ENCODE measurements at places on chromosomes 3 and 15. TPM values are rescaled to one million over a fixed set of nuclear protein-coding genes. Genes with fewer than 3 reads are reported as not detected.

The NAALADL2 gene
- 5.2 TPM for total RNA-seq

The SLC51A gene
- 0.60 TPM for total RNA-seq

The KCNMB3 gene
- total RNA-seq: 0.92 TPM

The WDR6 gene
- 83.3 TPM for total RNA-seq

The ZNF654 gene
- 11.9 TPM for total RNA-seq

The SI gene
- not detected for total RNA-seq

The H1-8 gene
- total RNA-seq: not detected

GRCh38 chr3:62056658-62057057 lies 316.7 kb downstream of the FEZF2 start:
- no peak for DNase-seq

- DNase-seq: no peak
These were observed 46.9 kb upstream of the SLC7A14 start for GRCh38 chr3:170632780-170633179.

DNA sequence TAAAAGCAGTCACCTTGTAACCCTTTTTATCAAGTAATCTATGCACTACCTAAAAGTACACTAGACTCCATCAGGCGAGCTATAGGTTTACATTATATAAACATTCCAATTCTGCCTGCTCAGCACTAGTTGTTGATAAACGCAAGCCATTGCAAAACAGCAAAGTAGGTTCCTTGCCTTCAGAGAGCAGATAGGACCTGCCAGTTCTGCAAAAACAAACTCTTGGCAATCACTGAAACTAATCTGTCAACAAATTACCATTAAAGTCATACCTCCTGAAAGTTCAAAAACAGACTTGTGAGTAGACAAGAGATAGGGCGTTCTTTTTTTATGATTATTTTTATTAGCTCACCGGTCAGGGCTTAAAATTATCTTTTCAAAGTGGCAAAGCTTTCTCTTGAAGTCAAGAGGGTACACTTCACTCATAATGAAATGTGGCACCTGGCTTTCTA lies 392.5 kb downstream of the FOXP1 start:
- no peak for DNase-seq

GRCh38 chr15:100463515-100463914 lies 65.2 kb downstream of the CERS3 start:
- DNase-seq: no peak

DNA sequence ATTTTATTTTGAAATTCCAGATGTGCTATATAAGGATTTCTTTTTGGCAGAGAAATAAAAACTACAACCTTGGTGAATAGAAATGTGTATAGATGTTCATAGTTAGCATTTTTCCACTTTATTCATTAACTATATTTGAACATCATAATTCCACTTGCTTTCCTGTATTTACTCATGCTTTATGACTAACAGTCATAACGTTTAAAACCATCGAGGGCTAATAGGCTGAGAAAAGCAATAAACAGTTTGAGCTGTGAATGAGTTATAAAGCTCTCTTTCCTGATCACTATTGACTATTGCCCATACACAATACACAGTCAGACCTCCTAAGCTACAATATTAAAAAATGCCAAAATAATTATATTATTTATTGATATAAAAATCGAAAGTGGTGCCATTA lies 502.1 kb upstream of the RASGRP1 start:
- no peak for DNase-seq

GRCh38 chr3:81910244-81910852 lies 148.9 kb upstream of the GBE1 start:
- DNase-seq: no peak

DNA sequence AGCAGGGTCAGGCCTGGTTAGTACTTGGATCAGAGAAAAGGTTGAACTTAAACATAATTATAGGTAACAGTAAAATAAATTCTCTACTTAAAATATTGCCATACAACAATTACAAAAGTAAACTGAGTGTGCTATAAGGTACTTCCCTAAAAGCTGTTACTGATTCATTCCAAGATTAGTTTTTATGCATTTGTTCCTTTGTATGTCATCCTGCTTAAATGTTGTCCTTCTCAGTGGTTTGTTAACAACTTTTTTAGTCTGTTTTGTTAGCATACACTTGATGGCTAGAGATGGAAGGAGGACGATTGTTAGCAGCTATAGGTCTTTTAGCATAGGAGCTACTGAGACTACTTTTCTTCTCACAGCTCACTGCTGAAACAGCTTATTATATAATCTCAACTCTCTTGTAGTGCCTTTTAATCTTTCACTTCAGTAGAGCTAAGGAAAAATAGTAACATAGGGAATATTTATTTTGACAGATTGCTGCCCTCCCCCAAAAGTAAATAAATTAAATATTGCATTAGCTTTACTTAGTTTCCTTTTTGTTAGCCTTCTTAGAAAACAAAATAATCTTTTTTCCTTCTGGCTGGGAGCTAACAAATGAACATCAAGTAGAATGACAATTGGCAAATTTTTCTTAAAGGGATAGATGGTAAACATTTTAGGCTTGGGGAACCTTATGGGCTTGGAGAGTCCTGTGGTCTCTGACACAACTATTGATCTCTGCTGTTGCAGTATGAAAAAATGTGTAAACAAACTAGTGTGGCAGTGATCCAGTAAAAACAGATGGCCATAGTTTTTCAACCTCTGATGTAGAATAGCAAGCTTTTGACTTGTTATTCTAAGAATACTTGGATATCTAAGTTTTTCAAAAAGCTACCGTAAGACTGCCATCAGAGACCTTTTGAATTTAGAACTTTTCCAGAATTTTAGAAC lies 39.5 kb downstream of the USP8 start:
- no peak for DNase-seq

DNA sequence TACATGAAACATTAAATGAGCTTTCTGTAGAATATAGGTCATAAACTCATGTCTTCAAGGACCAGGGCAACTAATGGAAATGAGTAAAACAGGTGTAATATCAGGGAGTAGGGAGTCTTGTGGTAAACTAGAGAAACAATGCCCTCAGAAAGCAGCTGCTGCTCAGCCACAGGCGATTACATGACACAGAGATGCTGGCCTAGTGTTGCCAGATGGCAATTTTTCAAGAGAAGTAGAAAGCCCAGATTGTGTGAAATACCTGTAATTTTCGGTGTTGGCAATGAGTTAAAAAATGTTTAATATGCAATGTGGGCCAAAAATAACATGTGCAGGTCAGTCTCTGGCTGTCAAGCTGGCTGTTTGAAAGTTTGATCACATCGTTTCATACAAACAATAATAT lies 23.4 kb downstream of the NCEH1 start:
- no peak for DNase-seq

- no peak for DNase-seq
These were observed 139.4 kb downstream of the FHIT start for GRCh38 chr3:61111825-61112224.

DNA sequence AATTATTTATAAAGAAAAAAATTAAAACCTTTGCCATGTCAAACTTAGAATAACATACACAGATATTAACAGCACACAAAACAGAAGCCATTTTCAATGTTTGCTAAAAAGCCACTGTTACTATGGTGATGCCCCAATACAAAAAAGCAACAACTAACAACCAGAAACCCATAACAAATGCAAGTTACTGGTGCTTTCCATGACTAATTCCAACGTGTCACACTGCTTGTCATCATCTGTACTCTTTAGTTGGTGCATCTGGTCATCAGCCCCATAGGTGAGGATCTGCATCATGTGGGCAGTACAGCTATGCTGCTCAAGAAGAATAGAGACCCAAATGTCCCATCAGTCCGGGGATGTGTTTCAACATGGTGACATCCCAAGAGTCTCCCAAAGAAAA lies 52.8 kb downstream of the ATP8B4 start:
- DNase-seq: no peak

GRCh38 chr3:127751782-127752181 lies 70.5 kb downstream of the MGLL start:
- no peak for DNase-seq

DNA sequence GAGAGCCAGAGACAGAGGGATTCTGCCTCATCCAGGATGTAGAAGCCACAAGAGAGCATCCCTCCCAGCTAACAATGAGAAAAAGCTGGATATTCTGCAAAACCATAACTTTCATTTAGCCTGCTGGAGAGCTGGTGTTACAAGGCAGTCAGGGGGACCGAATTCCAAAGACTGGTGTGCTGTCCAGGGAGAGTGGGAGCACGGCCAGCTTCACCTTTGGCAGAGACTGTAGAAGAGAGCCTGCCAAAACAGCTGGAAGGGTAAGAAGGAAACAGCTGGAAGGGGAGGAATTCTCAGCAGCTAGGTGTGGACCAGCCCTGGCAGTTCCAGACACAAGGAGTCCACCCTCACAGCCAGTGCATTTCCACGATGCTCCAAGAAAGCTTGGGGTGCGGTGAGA lies 109.9 kb upstream of the LINGO1 start:
- DNase-seq: no peak

- no peak for DNase-seq
These were observed 76.8 kb upstream of the SOX14 start for GRCh38 chr3:137687181-137687879.

DNA sequence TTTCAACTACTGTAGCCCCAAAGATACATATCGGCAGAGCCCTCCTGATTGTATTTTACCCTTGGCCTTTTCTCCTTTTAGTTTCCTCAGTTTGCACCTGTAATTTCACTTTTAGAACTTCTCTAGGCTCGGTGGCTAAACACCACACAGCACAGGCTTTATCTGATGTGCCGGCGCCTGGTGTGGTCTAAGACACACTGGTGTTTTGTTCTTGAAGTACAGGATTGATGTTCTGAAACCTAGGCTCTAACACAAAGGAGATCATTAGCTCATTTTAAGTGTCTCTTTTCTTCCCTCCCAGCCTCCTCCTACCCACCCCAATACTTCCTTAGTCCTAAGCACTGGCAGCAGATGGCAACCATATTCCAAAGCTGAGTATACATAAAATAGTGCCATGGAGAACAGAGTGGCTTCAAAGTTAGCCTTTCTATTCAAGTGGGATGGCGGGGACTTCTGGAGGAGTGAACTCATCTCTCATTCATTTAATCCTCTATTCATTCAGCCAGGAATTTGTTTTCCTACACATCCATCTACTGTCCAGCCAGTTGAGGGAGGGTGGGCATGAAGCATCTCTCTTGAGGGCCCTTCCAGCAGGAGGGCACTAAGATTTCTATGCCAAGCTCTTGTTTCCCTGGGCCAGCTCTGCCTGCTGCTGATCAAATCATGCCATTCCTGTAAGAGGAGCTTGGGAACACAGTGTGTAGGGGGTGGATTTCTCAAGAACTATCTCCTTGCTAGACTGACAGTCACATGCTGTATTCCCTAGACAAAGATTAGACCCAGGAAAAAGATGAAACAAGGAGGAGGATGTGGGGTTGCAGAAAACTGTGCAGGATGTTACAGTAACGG lies 71.2 kb downstream of the TIGIT start:
- no peak for DNase-seq

GRCh38 chr15:58285212-58285920 lies 146.4 kb upstream of the LIPC start:
- DNase-seq: no peak

GRCh38 chr3:139468399-139468798 lies 7.9 kb downstream of the RBP2 start:
- no peak for DNase-seq

- DNase-seq: no peak
These were observed 24.8 kb downstream of the CBLB start for GRCh38 chr3:105843994-105844393.

DNA sequence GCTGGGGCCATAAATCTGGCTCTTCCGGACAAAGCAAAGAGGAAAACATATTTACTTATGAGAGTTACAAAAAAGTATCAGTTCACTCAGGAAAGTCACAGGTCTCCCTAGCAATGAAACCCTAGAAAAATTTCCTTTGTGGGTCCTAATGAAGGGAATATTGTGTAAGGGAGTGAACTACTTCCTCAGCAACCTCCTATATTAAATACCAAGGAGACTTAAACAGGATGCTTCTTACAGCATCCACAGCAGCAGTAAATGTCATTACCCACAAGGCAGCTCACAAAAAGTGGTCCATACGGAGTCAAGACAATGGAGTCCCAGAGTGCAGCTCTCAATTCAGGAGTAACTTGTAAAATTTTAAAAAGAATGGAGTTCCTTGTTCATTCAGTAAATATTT lies 14.9 kb upstream of the SLC24A5 start:
- DNase-seq: no peak

Data from Right ventricle myocardium inferior (tissue), 1 donor.